ENCODE measurements at places on chromosomes 3 and 15. TPM values are rescaled to one million over a fixed set of nuclear protein-coding genes. Genes with fewer than 3 reads are reported as not detected.

The AMT gene
- 21.6 TPM for total RNA-seq

The LINGO1 gene
- 19.6 TPM for total RNA-seq

The TRPM1 gene
- not detected for total RNA-seq

The IL12A gene
- 0.31 TPM for total RNA-seq

The ANKUB1 gene
- total RNA-seq: not detected

The CPEB1 gene
- total RNA-seq: 1.6 TPM

The ATP13A4 gene
- total RNA-seq: 10.2 TPM

The GPR160 gene
- 13.1 TPM for total RNA-seq

The CCDC39 gene
- total RNA-seq: not detected

The C3orf49 gene
- total RNA-seq: not detected

The SYNPR gene
- total RNA-seq: 2.3 TPM

The C15orf62 gene
- total RNA-seq: 1.1 TPM

The RTP3 gene
- not detected for total RNA-seq

The GHSR gene
- total RNA-seq: not detected

The MAP6D1 gene
- 3.2 TPM for total RNA-seq

The PLOD2 gene
- 35.0 TPM for total RNA-seq

The LYZL4 gene
- total RNA-seq: not detected

The DPPA2 gene
- total RNA-seq: 0.36 TPM

The ATP8B4 gene
- 10.3 TPM for total RNA-seq

The LDHAL6B gene
- not detected for total RNA-seq

The MITF gene
- total RNA-seq: 8.7 TPM

The COMMD4 gene
- 97.7 TPM for total RNA-seq

The SNTN gene
- not detected for total RNA-seq

The GPR87 gene
- total RNA-seq: 5.5 TPM

The CFAP44 gene
- 11.6 TPM for total RNA-seq

The POTEB3 gene
- total RNA-seq: not detected

The NSUN3 gene
- total RNA-seq: 10.7 TPM

The P2RY12 gene
- total RNA-seq: not detected

The MKRN2OS gene
- total RNA-seq: 0.92 TPM

The NRROS gene
- total RNA-seq: 0.68 TPM

The PCSK6 gene
- total RNA-seq: 6.5 TPM

The GOLGA8J gene
- total RNA-seq: not detected

The LIPH gene
- total RNA-seq: 5.3 TPM

The SENP5 gene
- 33.7 TPM for total RNA-seq

The CACNA2D3 gene
- total RNA-seq: 2.5 TPM

The SLC22A13 gene
- total RNA-seq: 0.60 TPM

The ST3GAL6 gene
- 21.9 TPM for total RNA-seq

The FGF7 gene
- 7.8 TPM for total RNA-seq
